Ureter (tissue), 1 donor: ENCODE measurements at places on chromosomes 7 and 10. TPM values are rescaled to one million over a fixed set of nuclear protein-coding genes. Genes with fewer than 3 reads are reported as not detected.

- DNase-seq = no peak
These were observed 10.6 kb downstream of the LRIT2 start for GRCh38 chr10:84214612-84215235.

DNA sequence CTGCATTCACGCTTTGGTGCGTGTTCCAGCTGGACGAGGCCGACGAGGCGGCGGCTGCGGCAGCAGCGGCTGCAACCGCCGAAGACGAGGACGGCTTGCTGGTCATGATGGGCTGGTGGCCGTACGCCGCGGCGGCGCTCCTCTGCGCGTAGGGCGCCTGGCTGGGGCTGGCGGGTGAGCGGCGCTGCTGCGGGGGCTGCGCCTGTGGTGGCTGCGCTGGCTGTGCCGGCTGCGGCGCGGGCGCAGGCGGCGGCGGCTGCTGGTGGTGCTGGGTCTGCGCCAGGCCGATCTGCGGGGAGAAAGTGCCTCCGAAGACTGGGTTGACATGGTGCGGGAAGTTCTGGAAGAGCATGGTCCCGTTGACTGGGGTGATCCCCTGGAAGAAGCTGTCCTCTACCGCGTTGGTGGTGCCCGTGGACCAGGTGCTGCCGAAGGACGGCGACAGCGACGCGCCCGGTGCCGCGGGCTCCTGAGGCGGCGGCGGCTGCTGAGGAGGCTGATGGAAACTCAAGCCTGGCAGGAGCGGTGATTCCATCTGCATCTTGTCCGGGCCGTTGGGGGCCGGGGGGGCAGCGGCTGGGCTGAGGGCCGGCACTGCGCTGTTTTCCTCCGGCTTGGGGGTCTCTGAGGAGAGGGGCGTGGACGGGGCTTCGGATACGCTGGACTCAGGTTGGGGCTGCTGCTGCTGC, 51.1 kb downstream of the CPEB3 start:
- peak; percentile 49 for DNase-seq

DNA sequence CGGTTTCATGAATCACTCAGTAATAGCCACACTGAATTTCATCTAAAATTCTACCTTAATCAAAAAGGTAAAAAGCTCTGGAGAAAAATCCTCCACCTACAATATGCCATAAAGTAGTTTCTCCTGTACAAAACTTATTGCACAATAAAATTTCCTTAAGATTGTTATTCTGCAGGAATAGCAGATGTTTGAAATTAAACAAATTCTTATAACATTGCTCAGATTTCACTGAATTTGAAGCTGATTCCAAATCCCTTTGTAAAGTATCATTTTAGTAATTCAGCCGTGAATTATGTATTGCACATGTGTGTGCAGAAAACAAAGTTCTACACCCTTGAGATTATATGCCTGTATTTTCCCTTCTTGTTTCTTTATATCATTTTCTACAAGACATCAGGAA, 123.8 kb downstream of the AMPH start:
- DNase-seq = no peak

- DNase-seq = no peak
These were observed 137.4 kb upstream of the AOAH start for GRCh38 chr7:36861656-36862055.

GRCh38 chr7:36131026-36131425, 22.0 kb upstream of the EEPD1 start:
- no peak for DNase-seq

GRCh38 chr7:85972504-85973141, 671.1 kb upstream of the GRM3 start:
- no peak for DNase-seq

- no peak for DNase-seq
These were observed 29.4 kb upstream of the ABLIM1 start for GRCh38 chr10:114687459-114687858.

DNA sequence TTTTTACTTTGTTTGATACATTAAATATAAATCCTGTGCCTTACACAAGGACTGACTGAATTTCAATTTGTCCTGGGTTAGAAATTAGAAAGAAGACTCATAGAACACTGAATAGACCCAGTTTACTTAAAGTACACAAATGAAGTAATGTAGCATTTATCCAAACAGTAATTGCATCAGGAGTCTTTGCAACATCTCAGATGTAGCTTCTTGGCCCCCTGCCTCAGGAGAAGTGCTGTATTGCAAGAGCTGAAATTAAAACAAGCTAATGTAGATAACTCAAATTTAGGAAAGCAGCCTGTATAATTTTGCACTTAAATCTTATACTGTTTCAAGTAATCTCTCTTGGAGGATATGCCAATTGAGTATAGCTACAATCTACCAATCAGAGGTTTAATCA, 54.3 kb upstream of the KCND2 start:
- no peak for DNase-seq

- DNase-seq = no peak
These were observed 84.8 kb downstream of the RSU1 start for GRCh38 chr10:16732376-16732775.

- DNase-seq = no peak
These were observed 696.1 kb downstream of the AUTS2 start for GRCh38 chr7:70294211-70294911.

- no peak for DNase-seq
These were observed 95.7 kb downstream of the RBM20 start for GRCh38 chr10:110739811-110740271.

DNA sequence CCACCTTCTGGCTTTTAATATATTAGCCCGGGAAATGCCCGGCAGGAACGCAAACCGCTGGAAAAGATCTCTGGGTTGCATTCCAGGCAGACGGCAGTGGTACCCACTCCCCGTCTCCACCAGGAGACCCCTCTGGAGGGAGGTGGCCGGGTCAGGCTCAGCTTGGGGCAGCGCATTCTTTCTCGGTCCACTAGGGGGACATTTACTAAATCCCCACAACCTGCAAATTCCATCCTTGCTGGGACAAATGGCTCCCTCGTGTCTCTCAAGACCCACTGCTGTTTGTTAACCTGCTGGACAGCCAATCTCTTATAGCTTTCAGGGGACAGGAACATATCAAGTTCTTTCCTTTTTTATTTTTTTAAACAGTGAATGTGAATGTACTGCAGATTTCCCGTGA, 45.8 kb upstream of the CARD11 start:
- no peak for DNase-seq

DNA sequence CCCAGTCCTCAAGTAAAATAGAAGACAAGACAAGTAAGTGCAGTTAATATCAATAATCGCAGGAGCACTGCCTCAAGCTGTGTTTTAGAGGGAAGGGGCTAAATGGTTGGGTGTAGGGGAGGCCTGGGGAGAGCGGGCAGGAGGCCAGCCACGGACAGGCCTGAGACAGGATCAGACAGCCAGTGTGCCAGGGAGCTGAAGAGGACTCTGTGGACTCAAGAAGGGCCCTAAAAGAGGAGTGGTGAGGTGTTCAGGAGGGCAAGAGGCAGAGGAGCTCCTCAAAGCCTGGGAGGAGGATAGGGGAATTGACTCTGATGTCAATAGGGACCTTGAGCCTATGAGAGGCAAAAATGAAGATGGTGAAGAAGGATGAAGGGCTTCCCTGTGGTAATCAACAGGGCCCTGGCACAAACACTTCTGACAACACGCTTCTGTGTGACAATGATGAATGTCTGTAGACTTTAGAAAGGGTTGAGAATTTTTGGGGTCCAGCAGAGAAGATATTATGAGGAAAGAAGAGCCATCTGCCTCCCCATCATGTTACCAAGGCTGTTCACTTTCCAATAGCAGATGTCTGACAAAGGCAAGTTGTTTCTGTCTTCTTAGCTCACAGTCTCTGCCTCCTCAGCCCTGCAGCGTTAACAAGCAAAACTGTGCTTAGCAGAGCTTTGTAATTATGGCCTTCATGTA, 2.4 kb upstream of the PTPRE start:
- DNase-seq = no peak

GRCh38 chr7:66905689-66906088, 15.3 kb upstream of the TMEM248 start:
- DNase-seq = no peak

PLA2G12B gene
- total RNA-seq = not detected

MSS51 gene
- 3.0 TPM for total RNA-seq

LLCFC1 gene
- not detected for total RNA-seq

CAMK1D gene
- 25.4 TPM for total RNA-seq
